ENCODE measurements at places on chromosomes 5 and 9. TPM values are rescaled to one million over a fixed set of nuclear protein-coding genes. Genes with fewer than 3 reads are reported as not detected.

DNA sequence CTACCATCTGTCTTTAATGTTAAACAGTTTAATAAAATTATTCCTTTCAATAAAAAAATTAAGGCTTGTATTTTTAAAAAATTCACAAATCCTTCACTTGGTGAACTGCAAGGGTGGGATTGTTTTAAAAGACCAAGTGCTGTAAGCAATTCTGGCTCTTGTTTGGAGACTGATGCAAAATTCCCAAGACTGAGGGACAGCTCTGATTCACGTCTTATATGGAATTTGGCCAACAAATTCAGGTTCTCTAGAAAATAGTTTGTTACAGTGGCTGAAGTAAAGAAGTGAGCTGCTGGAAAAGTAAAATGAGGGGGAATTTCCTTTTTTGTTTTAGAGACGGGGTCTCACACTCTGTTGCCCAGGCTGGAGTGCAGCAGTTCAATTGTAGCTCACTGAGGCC lies 58.3 kb downstream of the PRELID2 start:
- H3K27me3 ChIP-seq = no peaks in the 10 kb centered on the region
- no peak for DNase-seq
- no peaks in the 10 kb centered on the region for H3K36me3 ChIP-seq
- no peak overlapping the region for H3K4me3 ChIP-seq

DNA sequence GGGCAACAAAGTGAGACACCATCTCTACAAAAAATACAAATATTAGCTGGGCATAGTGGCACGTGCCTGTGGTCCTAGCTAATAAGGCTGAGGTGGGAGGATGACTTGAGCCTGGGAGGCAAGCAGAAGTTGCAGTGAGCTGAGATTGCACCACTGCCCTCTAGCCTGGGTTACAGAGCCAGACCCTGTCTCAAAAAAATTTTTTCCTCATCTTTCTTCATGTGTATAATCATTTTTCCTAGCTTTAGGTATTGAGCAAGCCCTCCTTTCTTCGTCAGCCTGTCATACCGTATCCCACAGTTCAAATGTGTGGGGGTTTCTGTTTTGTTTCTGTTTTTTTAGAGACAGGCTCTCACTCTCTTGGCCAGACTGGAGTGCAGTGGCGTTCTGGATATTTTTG lies 41.3 kb downstream of the EHMT1 start:
- H3K36me3 ChIP-seq = peaks cover 7% of the 10 kb centered on the region
- no peak overlapping the region for H3K27ac ChIP-seq
- no peak for DNase-seq
- no peaks in the 10 kb centered on the region for H3K27me3 ChIP-seq

The WDR36 gene
- 37.4 TPM for total RNA-seq

DNA sequence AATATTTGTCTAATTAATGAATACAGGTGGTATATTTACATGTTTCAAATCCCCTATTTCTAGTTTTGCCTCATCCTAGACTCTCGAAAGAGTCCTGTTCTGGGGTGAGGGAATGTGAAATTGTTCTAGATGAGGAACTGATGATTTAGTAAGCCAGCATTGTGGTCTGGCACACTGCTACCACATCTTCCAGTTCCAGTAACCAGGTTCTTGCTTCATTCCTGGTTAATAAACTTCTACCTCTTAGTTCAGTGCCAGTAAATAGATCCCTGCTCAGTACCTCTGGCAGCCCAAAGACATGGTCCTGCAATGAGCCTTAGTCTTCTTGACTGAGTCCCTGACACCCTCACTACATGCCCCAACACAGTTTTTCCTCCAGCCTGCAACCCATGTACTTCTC lies 207.7 kb downstream of the SREK1 start:
- no peaks in the 10 kb centered on the region for H3K36me3 ChIP-seq
- H3K4me3 ChIP-seq = no peak overlapping the region
- H3K4me1 ChIP-seq = no peaks in the 10 kb centered on the region
- H3K27ac ChIP-seq = no peak overlapping the region
- DNase-seq = no peak

DNA sequence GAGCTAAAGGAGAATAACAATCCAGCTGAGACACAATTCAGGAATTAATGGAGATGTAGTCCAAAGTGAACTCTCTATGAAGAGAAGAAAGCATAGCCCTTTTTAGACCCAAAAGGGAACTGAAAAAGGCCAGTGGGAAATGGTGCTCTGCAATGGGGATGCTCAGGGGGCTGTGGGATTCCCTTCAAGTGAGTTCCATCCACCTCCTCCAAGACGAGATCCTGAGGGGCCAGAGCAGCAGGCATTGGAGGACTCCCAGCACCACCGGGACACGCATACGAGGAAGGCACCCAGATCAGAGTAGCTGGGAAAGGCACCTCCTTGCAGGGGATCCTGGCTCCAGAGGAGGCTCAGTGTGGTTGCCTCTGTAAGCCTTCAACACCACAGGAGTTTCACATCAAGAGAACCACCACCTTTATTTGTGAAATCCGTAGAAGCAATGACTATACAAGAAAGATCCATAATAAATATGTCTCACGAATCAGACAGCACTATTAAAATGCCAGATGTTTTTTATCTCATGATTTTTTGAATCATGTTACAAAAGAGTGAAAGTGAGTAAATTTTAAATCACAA lies 288.2 kb downstream of the MED10 start:
- no peaks in the 10 kb centered on the region for H3K27me3 ChIP-seq
- H3K27ac ChIP-seq = no peak overlapping the region
- no peaks in the 10 kb centered on the region for H3K4me1 ChIP-seq
- no peak for DNase-seq
- H3K4me3 ChIP-seq = no peak overlapping the region

DNA sequence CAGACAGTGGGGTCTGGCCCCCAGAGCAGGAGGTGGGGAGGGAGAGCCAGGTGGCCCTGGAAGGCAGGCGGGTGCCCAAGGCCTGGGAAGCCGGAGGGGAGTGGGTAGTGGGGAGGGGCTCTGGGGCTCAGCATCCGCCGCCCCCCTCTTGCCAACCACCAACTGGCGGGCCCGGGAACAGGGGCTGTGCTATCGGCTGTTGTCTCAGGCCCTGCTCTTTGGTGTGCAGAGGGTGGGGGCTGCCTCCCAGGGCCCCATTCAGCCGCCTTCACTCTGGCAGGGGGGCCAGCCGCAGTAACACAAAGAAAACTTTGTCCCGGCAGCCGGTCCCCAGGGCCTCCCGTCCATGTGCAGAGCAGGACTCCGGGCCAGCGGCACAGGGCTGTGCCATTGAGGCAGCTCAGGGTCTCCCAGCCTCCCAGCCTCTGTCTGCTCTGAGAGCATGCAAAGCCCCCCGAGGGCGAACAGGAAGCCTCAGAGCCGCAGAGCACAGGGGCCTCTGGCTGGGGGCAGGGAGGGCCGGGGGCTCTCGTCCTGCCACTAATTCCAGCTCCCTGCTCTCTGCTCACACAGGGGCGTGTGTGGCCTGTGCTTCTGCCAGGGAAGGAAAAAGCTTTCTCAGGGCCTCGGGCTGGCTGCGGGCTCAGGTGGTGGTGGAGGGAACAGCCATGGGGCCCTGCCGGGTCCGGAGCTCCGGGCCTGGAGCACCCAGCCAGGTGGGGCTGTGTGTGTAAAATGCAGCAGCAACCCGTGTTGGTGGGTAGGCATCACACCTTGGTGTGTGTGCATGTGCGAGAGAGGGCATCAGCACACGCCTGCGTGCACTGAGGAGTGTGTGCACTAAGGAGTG lies 54.2 kb upstream of the NOTCH1 start:
- H3K4me3 ChIP-seq = no peak overlapping the region
- no peak overlapping the region for H3K27ac ChIP-seq
- no peaks in the 10 kb centered on the region for H3K4me1 ChIP-seq
- H3K27me3 ChIP-seq = no peaks in the 10 kb centered on the region
- DNase-seq = no peak

DNA sequence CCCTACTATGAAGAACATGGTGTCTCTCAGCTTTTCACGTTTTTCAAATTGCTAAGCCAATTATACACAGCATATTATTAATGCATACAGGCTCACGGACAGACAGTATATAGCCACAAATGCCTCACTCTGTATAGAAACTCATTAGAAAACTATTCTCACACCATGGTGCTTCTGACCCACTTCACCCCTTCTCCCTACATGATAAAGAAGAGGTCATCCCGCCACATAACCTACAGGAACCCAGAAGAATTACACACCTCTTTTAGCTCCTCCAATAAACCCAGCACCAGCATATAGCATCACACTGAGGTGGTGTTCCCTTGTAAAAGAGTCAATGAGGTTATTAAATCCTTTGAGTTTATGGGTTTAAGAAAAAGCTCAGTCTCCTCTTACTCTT lies 5.6 kb downstream of the TLE1 start:
- no peaks in the 10 kb centered on the region for H3K4me1 ChIP-seq
- no peak overlapping the region for H3K27ac ChIP-seq
- H3K36me3 ChIP-seq = no peaks in the 10 kb centered on the region
- no peaks in the 10 kb centered on the region for H3K27me3 ChIP-seq
- no peak overlapping the region for H3K4me3 ChIP-seq
- DNase-seq = no peak

DNA sequence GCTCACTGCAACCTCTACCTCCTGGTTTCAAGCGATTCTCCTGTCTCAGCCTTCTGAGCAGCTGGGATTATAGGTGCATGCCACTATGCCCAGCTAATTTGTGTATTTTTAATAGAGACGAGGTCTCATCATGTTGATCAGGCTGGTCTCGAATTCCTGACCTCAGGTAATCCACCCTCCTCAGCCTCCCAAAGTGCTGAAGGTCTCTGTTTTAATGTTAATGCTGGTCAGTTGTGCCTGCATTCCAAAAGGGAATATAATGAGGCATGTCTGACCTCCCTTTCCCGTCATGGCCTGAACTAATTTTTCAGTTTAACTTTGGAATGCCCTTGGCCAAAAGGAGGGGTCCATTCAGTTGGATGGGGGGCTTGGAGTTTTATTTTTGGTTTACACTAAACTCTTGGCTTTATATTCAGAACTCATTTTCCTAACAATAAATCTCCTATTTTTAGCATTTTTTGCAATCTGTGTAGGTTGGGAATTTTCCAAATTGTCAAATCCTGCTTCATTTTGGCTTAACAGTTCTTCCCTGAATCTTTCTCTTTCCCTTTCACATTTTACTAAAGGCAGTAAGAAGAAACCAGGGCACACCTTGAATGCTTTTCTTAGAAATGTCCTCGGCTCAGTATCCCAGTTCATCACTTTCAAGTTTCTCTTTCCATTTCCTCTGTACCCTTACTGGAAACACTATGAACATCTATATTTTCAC lies 1175.5 kb downstream of the MAT2B start:
- H3K27me3 ChIP-seq = no peaks in the 10 kb centered on the region
- no peaks in the 10 kb centered on the region for H3K4me1 ChIP-seq
- no peak for DNase-seq
- H3K36me3 ChIP-seq = no peaks in the 10 kb centered on the region
- H3K4me3 ChIP-seq = no peak overlapping the region

GRCh38 chr5:148085977-148086705 lies 22.4 kb downstream of the SPINK5 start:
- H3K4me3 ChIP-seq = no peak overlapping the region
- no peaks in the 10 kb centered on the region for H3K4me1 ChIP-seq
- no peaks in the 10 kb centered on the region for H3K36me3 ChIP-seq
- DNase-seq = no peak
- no peak overlapping the region for H3K27ac ChIP-seq

- no peaks in the 10 kb centered on the region for H3K36me3 ChIP-seq
- H3K4me1 ChIP-seq = no peaks in the 10 kb centered on the region
- no peaks in the 10 kb centered on the region for H3K27me3 ChIP-seq
- H3K27ac ChIP-seq = no peak overlapping the region
- H3K4me3 ChIP-seq = no peak overlapping the region
Observed at GRCh38 chr9:126230692-126231091, 95.9 kb upstream of the MVB12B start.

The FAXDC2 gene
- not detected for total RNA-seq

DNA sequence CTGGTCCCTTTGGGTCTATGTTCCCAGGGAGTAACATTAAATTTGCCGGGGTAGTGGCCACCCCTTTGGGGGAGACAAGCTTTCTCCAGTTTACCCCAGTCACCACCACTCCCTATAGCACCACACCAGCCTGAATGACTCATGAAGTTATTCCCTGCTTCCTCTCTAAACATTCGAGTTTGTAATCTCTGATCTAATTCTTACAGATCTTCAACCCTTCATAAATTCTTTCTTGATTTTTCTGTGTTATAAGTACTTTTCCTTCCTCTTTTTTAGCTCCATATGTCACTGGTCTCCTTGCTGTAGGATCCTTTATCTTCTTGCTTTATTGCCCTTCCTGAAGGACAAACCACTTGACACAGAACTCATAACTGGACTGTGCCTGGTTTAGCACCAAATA lies 55.6 kb downstream of the GNA14 start:
- no peak overlapping the region for H3K4me3 ChIP-seq
- DNase-seq = no peak
- H3K36me3 ChIP-seq = no peaks in the 10 kb centered on the region
- no peak overlapping the region for H3K27ac ChIP-seq
- H3K4me1 ChIP-seq = peaks cover 5% of the 10 kb centered on the region

The PSAT1 gene
- 9.5 TPM for total RNA-seq

DNA sequence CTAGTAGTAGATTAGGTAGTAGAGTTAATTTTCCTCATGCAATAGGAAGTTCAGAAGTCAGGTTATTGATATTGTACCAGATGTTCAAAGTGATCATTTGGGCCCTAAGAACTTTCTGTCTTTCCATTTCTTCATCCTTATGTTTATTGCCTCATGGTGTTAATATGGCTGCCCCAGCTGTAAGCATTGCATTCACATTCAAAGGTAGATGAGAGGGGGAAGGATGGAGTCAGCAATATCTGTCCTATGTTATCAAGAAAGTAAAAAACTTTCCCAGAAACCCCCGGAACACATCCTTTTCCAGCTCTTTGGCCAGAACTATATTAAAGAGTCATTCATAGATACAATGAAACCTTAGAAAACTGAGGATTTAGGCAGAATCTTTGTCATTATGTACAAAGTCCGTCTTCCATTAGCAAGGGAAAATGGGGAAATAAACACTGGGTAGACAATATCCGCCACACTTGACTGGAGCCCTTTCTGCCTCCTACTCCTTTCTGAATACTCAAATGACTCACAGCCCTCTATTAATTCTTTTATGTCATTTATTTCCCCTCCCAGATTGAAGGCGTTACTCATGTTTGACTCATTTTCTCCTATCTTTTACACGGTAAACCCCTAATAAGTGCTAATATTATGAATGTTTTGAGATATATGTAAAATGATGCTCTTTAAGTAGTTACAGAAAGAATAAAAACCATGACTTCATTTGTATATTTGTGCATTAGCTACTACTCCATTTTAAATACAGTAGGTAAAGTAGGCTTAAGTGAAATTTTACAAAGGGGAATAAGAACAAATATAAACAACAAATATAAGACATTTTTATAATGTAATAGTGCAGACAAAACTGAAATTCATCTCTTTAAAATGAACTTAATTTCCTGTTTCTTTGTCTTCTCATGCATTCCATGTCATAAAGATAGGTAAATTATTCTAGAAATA lies 127.6 kb downstream of the SLF1 start:
- H3K27ac ChIP-seq = no peak overlapping the region
- no peaks in the 10 kb centered on the region for H3K36me3 ChIP-seq
- H3K27me3 ChIP-seq = no peaks in the 10 kb centered on the region
- no peak overlapping the region for H3K4me3 ChIP-seq

GRCh38 chr9:131620764-131621520 lies 75.6 kb downstream of the PRRT1B start:
- no peak for DNase-seq
- H3K4me1 ChIP-seq = no peaks in the 10 kb centered on the region
- H3K36me3 ChIP-seq = peaks cover 15% of the 10 kb centered on the region
- H3K27ac ChIP-seq = no peak overlapping the region
- H3K27me3 ChIP-seq = no peaks in the 10 kb centered on the region
- no peak overlapping the region for H3K4me3 ChIP-seq

- no peak for DNase-seq
- no peak overlapping the region for H3K27ac ChIP-seq
- no peaks in the 10 kb centered on the region for H3K4me1 ChIP-seq
- H3K36me3 ChIP-seq = no peaks in the 10 kb centered on the region
Observed at GRCh38 chr5:98110282-98110691, 663.2 kb upstream of the RGMB start.

GRCh38 chr5:134288610-134289009 lies 62.7 kb upstream of the PPP2CA start:
- H3K27ac ChIP-seq = no peak overlapping the region
- no peaks in the 10 kb centered on the region for H3K4me1 ChIP-seq
- no peaks in the 10 kb centered on the region for H3K36me3 ChIP-seq

The IL3 gene
- total RNA-seq = not detected

Data from naive thymus-derived CD4-positive, alpha-beta T cell (primary cell).